AG08396 (cell line): ENCODE measurements at places on chromosomes 1 and 21.

- DNase-seq, result no peak
Measured at GRCh38 chr1:245397771-245398170, 243.0 kb downstream of the KIF26B start.

- no peak for DNase-seq
Measured at GRCh38 chr1:156546267-156546666, 26.1 kb downstream of the IQGAP3 start.

GRCh38 chr1:205593532-205593931 is 38.3 kb downstream of the ELK4 start:
- DNase-seq, result no peak

DNA sequence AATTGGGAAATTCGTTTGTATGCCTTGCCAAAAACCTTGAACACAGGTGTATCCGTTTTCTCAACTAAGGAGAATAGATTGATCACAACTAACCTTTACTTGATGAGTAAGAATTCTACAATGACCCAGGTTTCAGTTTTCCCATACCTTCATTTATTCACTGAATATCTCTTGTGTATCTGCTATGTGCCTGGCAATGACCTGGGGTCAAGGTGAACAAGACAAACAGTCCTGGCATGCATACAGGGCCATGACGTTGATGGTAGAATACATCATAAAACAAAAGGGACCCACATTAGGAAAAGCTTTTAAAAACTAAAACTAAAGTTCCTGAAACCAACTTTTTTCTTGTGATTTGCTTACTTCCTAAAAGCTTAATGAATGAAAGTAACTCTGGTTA is 32.1 kb upstream of the EXOSC10 start:
- no peak for DNase-seq

- peak; percentile 56 for DNase-seq
Measured at GRCh38 chr1:44237721-44238457, 24.6 kb downstream of the DMAP1 start.

DNA sequence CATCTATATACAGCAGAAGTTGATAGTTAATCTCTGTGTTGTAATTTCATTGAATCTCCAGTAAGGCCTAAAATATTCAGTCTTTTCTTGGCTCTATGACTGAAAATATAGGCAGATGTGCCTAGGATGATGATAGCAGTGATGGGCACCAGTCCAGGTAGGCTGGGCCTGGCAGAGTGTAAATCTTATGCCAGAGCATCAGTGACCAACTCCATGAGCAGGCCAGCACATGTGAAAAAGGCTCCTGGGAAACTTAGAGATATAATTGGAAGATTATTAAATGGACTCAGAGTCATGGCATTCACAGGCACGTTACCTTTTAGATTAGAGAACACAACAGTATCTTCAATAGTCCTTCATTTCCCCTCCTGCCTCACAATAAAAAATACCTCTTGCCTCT is 20.7 kb upstream of the CYYR1 start:
- no peak for DNase-seq

- DNase-seq, result no peak
Measured at GRCh38 chr1:91124290-91124985, 102.6 kb upstream of the ZNF644 start.

DNA sequence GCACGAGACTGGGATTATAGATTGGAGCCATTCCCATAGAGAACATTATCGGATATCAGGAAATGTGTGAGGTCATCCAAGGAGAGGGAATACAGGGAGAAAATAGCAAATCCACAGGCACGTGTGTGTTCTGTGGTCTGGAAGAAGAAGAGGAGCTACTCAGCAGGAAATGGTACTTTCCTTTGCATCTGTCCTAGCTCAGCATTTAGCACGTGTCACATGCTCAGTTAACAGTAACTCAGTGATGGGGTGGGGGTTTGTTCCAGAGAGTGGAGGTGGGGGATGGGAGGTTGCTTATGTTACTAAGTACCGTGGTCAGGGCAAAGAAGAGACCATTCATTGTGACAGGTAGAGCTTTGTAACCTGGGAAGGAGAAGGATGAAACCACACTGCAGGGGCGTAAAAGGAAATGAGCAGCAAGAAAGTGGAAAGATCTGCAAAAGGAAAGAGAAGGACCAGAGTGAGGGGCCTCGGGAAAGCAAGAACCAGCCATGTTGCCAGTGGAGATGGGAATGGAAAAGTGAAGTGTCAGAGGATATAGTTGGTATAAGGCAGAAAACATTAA is 100.4 kb downstream of the ATP5PO start:
- no peak for DNase-seq

DNA sequence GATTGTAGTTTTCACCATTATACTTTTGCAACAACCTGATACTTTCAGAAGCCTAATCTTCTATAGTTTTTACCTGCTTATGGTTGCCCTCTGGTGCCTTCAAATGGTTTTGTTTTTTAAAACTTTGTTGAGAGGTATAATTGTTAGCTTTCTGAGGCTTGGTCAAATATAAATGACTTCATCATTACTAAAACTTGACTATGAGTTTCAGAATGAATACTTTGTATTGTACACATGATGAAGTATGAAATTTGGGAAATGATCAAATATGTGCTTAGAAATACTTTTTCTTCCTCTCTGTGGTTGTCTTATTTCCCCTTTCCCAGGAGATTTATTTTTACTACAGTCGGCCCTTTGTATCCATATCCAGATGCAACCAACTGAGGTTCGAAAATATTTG is 151.8 kb upstream of the B3GALT2 start:
- DNase-seq, result peak; percentile 51

GRCh38 chr1:220818421-220819173 is 31.9 kb downstream of the MTARC1 start:
- peak; percentile 79 for DNase-seq

GRCh38 chr1:243798726-243799125 is 51.3 kb downstream of the AKT3 start:
- DNase-seq, result peak; percentile 68

- DNase-seq, result no peak
Measured at GRCh38 chr1:67159233-67159632, 7.0 kb upstream of the IL23R start.

DNA sequence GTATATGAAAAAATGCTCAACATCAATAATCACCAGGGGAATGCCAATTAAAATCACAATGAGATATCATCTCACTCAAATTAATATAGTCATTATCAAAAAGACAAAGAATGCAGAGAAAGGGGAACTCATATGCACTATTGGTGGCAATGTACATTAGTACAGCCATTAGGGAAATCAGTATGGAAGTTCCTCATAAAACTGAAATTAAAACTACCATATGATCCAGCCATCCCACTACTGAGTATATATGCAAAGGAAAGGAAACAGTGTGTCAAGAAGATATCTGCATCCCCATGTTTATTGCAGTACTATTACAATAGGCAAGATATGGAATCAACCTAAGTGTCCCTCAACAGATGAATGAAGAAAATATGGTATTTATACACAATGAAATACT is 32.1 kb upstream of the TEKT2 start:
- no peak for DNase-seq

- no peak for DNase-seq
Measured at GRCh38 chr1:50508040-50508586, 84.9 kb upstream of the DMRTA2 start.

DNA sequence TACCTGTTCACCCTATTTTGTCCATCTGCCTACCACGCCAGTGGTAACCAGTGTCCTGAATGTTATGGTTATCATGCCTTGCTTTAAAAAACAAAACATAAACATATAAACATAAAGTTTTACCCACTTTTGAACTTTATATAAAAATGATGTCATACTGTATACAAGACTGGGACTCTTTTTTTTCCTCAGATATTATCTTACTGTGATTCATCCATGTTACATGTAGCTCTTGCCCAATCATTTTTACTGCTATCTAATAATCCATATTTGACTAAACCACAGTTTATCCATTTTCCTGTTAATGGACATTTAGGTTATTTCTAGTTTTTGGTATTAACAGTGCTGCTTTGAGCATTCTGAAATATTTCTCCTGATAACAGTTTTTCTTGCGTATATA is 78.8 kb downstream of the GPR161 start:
- peak; percentile 14 for DNase-seq

DNA sequence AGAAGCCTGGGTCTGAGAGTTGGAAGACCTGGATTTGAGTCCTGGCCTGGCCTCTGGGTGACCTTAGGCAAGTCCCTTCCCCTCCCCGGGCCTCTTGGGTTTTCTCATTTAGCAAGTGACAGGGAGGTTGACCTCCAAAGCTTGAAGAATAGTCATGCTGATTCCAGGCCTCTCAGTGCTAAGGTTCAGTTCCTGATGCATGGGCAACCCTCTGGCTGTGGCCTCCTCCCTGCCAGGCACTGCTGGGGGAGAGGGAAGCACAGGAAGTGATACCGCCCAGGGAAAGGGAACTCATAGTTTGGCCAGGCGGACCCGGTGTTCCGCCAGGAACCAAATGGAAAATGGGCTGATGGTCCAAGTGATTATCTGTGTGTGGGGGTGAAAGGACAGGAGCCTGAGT is 23.6 kb upstream of the WASF2 start:
- no peak for DNase-seq

- no peak for DNase-seq
Measured at GRCh38 chr1:70586046-70586445, 175.0 kb downstream of the CTH start.

- no peak for DNase-seq
Measured at GRCh38 chr21:29434081-29434480, 135.4 kb downstream of the BACH1 start.

- DNase-seq, result no peak
Measured at GRCh38 chr1:39885516-39885915, 2.2 kb upstream of the TRIT1 start.

DNA sequence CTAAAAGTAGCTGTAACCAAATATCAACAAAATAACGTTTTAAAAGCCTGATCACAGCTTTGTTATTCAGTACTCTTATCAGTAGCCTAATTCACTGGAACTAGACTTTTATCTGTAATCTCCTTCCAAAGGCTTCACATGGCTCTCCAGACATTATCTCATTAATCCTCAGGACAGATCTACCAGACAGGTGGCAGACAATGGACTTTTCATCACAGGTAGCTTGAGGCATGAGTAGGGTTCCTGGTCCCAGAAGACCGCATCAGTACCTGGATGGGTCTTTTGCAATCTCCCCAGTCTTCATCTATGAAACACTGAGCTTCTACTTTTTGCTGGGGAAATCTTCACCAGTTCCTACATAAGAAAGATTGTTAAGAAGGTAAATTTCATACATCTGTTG is 132.2 kb upstream of the FOXD3 start:
- no peak for DNase-seq

GRCh38 chr21:45370575-45370974 is 34.4 kb upstream of the COL18A1 start:
- DNase-seq, result no peak

- peak; percentile 53 for DNase-seq
Measured at GRCh38 chr1:64686828-64687724, 57.8 kb upstream of the RAVER2 start.

GRCh38 chr1:93707956-93708355 is 26.3 kb upstream of the BCAR3 start:
- no peak for DNase-seq

GRCh38 chr21:30044447-30045064 is 104.8 kb upstream of the GRIK1 start:
- DNase-seq, result peak; percentile 2

GRCh38 chr1:88685259-88685620 is 1.2 kb downstream of the PKN2 start:
- DNase-seq, result peak; percentile 8

- DNase-seq, result no peak
Measured at GRCh38 chr1:88291611-88292354, 392.3 kb upstream of the PKN2 start.

GRCh38 chr1:203626910-203627246 is 246 bp downstream of the ATP2B4 start:
- DNase-seq, result no peak

DNA sequence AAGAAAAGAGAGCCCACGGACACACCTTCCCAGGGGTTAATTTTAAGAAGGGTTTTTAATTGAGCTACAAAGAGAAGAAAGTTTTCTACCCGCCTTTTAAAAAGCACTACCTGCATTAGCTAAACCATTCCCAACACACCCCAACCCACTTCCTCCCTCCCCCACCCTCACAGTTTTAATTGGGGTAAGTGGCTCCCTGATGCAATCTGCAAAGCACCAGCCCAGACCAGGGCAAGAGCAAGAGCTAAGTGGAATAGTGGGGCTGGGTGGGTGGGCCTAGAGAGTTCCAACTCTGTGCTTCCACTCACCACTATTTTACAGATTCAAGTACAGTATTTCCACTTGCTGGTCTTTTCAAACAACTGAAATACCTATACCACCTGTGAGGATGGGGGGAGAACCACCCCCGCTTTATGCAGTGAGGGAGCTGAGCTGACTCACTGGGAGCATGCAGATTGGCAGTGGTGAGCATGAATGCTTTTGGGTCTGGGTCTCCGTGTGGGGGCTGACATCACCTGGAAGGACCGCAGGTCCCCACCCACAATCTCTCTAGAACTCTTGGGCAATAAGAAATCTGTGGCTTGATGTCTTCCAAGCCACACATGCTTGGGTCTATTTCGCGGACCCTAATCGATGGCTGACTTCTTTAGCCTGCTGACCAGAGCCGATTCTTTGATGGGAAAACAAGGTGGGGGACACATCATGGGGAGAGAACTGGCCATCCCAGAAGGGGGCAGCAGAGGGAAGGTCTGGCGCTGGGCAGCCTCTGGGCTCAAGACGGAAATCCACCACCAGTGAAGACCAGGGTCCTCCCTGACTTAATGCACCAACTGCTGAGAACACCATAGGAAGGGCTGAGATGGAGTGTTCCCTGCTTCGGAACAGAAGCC is 95.5 kb downstream of the SSBP3 start:
- DNase-seq, result peak; percentile 54

- DNase-seq, result no peak
Measured at GRCh38 chr1:1785666-1786065, 7.4 kb upstream of the NADK start.

- no peak for DNase-seq
Measured at GRCh38 chr1:159580340-159580739, 7.3 kb upstream of the APCS start.

- no peak for DNase-seq
Measured at GRCh38 chr21:42299324-42300044, 15.7 kb downstream of the TFF3 start.

DNA sequence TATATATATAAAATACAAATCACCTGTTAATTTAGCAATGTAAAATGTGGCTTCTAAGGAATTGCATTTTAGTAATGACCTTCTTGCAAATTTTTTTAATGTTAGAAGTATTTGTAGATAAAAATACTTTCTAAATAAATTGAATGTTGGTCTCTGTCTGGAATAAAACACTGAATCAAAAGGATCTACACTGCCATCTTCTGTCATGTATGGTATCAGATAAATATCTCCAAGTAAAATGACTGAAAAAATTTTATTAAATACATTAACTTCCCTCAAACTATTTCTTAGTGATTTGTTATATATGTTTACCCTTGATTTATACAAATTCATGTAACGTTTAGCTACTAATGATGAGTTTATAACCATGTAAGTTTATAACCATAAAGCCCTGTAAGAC is 2029.3 kb downstream of the MRPL39 start:
- no peak for DNase-seq

GRCh38 chr1:234758851-234759250 is 148.9 kb upstream of the IRF2BP2 start:
- no peak for DNase-seq

- DNase-seq, result no peak
Measured at GRCh38 chr1:247829656-247830055, 5.7 kb upstream of the OR14A16 start.
